NCI-H1930 (cell line): ENCODE measurements at places on chromosomes 6 and 20.

DNA sequence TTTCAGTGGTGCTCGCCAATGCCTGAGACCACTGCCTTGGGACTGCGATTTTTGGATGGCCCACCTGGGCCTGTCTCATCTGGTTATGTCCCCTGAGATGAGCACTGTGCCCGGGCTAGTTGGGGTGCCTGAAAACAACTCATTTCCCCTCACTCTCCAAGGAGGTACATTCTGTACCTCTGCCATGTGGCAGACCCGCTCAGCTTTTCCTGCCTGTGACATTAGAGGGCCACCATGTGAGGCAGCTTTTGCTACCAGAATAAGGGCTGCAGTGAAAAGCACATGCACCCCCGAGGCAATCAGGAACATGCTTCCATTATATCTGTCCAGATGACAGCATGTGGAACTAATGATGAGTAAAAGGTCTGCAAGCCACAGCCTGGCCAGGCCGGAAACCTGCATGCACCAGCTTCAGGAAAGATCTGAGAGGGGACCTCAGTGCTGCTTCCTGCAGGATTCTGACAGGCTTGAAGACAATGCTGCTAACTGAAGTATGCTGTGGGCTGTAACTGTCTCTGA is 11.3 kb upstream of the SRSF6 start:
- no peak for DNase-seq

DNA sequence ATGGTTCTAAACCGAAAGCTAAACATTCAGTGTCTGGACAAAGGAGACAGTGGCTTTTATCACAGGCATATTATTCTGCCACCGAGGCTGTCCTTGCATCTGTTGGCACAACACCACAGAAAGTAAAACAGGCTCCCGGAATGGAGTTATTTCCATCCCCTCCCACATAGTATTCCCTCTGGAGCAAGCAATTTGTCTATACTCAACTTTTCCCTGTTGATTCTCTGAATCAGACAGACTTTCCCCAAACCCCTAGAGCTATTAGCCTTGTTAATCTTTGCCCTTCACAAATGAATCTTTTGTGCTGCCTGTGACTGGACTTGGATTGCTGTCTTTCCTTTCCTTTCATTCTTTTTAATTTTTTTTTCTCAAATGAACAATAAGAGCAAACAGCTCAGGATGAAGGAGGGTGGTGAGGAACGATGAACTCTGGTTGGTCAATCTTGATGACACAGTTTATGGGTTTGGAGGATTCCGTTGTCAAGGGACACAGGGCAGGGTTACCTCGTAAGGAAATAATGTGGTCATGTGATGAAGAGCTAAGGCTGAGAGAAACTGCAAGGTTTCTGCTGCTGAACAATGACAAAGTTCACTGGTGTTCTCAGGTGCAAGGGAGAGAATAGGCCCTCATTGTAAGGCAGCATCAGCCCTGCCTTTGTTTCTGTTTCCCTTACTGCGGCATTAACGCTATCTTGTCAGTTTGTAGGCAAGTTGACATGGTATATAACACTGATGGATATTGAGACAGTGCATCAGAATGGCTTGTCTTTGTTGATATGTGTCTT is 275.0 kb upstream of the BMP2 start:
- no peak for DNase-seq

DNA sequence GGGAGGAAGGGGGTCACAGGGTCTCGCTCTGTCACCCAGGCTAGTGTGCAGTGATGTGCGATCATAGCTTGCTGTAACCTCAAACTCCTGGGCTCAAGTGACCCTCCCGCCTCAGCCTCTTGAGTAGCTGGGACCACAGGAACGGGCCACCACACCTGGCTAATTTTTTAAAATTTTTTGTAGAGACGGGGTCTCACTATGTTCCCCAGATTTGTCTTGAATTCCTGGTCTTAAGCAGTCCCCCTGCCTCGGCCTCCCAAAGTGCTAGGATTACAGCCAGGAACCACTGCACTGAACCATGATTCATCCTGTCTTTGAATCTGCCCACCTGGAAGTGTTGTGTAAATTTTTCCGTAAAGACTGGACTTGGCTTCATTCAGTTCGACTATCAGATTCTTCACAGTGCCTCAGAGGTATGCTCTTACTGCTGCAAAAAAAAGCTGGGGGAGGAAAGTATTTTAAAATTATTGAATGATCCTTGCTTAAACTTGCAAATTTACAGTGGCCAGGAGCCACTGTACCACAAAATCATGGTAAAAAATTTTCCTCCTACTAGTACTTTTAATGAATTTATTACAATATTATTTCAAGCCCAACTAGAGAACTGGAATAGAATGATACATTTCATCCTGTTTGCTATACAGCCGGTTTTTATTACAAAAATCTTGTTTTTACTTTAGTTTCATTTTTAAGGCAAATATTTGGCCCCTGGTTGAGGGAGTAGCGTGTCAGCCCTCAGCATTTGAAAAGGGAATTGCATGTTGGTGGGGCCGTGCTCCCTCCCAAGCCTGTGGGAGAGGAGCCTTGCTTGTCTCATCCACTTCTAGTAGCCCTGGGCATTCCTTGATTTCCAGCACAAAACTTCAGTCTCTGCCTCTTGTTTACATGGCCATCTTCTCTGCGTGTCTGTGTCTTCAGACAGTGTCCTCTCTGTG is 202.5 kb upstream of the SGK1 start:
- DNase-seq: no peak

- no peak for DNase-seq
Measured at GRCh38 chr6:27838945-27839625, 73.1 kb downstream of the OR2B2 start.

- DNase-seq: no peak
Measured at GRCh38 chr20:50415516-50416268, 94.5 kb upstream of the PTPN1 start.

DNA sequence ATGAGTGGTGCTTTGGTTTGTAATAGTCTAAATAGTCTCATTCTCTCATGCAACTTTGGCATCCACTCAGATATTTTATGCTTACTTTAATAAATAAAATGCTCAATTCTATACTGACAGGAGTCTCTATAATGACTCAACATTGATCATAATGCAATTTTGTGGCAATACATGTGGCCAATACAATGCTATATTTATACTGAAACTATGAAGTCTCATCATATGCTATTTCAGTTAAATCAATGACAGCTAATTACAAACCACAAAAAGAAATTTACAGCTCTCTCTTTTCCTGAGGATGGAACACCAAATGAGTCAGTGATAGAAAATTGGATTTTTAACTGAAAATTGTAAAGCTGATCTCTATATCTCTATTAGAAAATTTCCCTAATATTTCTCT is 77.1 kb downstream of the WASF1 start:
- no peak for DNase-seq

DNA sequence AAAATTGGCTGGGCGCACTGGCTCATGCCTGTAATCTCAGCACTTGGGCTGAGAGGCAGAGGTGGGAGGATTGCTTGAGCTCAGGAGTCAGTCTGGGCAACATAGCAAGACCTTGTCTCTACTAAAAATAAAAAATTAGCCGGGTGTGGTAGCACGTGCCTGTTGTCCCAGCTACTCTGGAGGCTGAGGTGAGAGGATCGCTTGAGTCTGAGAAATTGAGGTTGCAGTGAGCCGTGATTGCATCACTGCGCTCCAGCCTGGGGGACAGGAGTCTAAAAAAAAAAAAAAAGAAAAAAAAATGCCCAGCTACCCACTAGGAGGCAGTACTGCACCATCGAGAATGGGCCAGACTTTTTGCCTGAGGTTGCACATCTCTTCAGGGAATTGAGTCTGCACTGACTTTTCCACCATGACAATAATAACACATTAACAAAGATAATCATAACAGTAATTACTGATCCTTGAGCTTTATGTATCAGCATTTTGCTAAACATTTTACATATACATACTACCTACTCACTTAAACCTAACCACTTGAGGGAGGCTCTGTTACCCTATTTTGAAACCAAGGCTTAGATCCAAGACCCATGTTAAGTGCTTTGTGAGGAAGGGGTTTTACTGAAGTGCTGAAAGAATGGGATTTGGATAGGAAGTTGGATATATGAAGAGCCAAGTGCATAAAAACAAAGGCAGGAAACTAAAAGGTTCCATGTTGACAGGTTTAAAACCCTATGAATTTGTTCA is 21.0 kb downstream of the SRSF3 start:
- no peak for DNase-seq

DNA sequence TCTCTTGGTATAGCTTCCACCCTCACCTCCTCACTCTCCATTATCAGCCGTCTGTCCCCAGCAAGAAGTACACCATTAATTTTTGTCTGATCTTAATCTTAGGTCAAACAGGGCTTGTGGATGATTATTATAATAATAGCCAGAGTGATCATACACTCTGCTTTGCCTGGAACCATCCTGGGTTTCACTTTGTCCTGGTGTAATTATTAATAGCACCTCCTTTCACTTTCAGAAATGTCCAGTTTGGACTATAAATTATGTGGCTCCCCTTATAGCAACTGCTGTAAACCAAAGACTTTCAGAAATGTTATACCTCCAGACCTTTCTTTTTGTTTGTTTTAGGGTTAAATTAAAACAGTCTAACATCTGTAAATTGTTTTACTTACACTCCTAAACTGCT is 951 bp upstream of the TRIM31 start:
- DNase-seq: no peak

- DNase-seq: no peak
Measured at GRCh38 chr6:111803371-111803770, 69.9 kb downstream of the FYN start.

GRCh38 chr6:70166088-70166958 is 136.6 kb downstream of the COL9A1 start:
- DNase-seq: peak; percentile 37

- DNase-seq: no peak
Measured at GRCh38 chr20:38926934-38927616, 858 bp downstream of the FAM83D start.

DNA sequence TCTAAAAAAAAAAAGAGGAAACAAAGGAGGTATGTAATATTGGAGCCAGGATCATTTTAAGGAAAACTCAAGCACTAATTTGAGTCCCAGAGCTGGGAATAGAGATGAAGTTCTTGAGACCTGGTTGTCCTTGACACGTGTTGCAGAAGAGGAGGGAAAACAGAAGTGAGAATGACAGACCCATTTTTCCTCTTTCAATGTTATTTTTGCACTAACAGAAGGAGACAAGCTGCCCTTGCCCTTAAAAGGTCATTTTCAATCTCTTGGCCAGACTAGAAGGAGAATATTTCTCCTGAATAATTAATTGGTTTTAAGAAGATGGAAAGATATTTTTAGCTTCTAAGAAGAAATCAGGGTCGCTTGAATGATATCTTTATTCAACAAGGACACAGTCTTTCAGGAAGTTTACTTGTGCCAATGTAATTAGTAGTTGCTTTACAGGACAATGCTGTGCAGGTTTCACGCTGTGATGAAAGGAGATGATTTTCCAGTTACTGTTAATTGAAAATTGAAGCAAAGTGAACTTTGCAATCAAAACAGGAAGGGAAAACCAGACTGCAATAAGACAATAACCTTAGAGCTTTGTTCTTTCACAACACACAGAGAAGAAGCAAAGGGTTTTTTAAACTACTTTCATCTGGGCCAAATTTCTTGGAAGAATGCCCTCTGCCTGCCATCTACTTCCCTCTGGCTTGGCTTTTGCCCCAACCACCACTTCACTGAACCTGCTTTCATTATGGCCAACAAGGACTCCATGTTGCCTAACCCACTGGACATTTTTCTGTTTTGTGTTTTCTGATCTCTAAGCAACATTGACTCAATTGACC is 107.8 kb upstream of the SHLD1 start:
- DNase-seq: no peak

GRCh38 chr6:132464538-132465256 is 48.2 kb downstream of the STX7 start:
- no peak for DNase-seq

GRCh38 chr6:79077715-79078074 is 359 bp downstream of the PHIP start:
- no peak for DNase-seq

DNA sequence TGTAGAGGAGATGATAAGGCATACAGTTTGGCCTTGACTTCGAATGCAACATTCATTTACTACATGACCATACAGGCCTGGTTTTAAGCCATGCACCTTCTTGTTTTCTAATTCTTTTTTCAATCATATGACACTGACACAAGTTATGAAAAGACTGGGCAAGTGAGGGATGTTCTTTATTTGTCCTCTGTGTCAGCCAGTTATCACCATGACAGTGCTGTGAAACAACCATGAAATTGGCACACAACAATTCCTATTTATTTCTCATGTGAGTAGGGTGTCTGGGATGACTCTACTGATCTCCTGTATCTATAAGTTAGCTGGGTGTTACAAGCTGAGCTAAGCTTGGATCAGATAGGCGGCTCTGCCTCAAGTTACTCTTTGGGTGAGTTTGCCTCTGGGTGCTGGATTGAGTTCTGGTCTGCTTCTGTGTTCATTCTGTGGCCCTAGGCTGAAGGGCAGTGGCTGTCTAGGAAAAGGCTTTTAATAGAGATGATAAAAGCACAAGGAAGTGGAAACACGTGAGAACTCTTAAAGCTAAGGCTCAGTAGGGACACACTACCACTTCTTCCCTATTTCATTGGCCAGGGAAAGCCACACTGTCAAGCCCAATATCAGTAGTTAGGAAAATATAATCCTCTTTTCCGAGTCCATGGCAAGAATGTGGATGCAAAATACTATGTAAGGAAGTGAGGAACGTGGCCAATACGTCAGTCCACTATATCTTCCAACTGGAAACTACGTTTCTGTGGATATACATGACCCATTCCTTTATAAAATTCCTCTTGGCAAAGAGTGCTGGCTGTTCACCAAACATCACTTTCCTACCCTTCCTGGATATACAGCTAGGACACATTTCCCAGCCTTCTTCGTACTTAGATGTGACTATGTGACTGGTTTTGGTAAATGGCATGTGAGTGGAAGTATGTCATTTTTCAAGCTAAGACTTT is 126.2 kb upstream of the RNF24 start:
- DNase-seq: no peak

GRCh38 chr6:5302220-5302946 is 41.1 kb downstream of the FARS2 start:
- DNase-seq: no peak

GRCh38 chr6:138004430-138005287 is 102.6 kb downstream of the PERP start:
- peak; percentile 47 for DNase-seq

DNA sequence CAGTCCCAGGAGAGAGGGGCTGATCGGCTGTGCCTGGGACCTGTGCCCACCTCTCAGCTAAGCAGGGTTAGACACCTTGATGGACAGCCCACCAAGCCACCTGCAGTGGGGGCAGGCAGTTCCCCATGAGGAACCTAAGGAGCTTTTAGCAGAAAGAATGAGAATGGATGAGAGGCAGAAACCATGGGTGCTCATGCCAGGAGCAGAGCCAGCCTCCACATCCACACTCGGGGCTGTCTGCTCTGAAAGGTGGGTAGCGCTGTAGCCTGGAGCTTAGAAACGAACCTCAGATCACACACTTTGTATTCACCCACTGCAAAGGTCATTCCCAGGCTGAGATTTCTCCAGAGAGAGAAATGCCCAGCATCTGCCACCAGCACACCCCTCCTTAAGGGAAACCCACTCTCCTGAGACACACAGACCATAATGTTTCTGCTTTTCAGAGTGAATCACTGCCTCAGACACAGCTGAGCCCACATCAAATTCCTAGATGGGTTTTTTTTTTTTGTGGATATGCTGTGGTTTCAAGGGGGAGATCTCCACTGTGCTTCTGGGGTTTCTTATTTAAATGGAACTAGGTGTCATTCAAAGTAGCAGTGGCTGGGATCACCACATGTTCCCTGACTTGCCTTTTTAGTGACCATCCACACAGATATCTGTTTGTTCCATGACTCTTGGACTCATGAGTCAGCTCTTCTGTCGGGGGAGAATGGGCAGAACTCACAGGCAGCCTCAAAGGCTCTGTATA is 218.9 kb downstream of the EYA2 start:
- DNase-seq: no peak

- DNase-seq: no peak
Measured at GRCh38 chr6:37324131-37325033, 29.4 kb upstream of the RNF8 start.
